Germinal center (tissue), 1 donor: ENCODE measurements at places on chromosomes 16 and 17.

DNA sequence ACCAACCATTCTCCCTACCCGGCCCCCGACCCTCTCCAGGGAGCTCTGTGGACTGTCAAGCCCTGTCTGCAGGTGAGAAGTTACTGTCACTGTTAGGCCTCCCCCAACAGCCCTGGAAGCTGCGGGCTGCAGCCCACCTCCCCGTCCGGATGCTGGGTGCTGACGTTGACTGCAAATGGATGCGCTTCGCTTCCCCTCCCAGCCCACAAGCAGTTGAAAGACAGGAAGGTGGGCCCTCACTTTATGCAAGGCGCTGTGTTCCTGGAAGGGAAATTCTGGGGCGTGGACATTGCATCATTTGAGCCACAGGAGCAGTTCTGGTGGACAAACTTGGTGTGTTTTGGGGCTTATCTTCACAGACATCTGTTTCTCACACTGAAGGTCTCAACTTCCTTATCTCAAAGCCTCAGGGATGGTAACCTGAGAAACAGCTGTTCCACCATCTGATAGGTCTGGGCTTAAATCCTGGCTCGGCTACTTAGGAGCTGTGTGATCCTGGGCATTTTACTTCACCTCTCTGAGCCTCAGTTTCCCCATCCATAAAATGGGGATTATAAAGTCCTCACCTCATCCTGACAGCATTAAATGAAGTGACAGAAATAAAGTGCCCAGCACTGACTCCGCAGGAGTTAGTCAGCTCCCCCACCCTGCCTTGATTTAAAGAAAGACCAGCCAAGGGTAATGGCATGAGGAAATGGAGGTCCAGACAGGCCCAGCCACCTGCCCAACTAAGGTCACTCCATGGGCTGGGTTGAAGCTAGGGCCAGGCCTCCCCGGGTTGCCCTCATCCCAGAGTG lies 4.6 kb upstream of the DRC7 start:
- peak; percentile 36 for DNase-seq

DNA sequence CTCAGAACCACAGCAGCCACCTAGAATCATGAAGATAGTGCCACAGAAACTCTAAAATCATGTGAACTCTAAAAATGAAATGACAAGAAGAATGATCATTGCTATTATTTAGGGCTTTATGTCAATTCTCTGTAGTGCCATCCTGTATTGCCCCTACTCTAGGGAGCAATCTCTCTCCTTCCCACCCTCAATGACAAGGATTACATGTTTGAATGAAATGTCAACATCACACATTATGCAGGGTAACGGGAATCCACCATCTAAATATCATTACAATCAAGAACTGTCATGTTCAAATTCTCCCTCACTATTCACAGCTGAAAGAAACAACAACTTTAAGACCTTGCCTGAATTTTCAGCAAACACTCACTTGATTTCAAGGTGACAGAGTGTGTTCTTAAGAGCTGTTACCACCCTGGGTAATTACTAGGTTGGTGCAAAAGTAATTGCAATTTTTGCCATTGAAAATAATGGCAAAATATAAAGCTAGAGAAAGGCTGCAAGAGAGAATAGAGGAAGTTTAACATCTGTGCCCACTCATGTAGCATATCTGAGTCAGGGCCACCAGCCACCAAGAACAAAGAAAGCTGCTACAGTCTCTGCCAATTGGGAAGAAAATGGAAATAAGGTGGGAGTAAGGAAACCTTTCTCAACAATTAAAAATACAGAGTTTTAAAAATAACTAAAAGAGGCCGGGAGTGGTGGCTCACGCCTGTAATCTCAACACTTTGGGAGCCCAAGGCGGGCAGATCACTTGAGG lies 112.8 kb upstream of the PSMD7 start:
- no peak for DNase-seq

DNA sequence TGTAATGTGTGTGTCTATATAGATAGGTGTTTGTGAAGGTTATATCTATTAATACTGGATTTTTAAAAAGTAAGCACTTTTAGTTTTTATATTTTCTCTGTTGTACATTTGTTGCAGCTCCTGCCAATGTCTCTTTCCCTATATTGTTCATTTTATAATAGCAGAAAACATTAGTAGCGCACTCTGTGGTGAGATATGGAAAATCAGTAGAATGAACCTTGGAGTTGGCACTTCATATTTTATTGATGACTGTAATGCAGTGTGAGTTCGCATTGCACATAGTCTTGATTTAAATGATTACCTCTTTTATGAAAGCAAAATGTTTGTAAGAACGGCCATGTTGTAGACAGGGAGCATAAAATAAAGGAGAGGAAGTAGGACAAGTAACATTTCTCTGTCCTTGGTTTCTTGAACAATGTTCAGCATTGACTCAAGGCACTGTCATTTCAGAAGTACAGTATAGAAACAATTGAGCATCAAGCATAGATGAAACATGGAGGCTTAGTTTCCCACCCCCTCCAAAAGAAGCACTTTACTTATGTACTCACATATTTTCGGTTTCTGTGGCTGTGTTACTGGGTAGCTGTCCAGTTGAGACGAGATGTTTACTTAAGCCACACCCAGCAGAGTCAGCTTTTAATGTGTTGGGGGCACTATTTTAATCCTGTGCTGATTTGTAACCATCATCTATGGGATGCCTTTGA lies 74.0 kb downstream of the TANC2 start:
- no peak for DNase-seq

DNA sequence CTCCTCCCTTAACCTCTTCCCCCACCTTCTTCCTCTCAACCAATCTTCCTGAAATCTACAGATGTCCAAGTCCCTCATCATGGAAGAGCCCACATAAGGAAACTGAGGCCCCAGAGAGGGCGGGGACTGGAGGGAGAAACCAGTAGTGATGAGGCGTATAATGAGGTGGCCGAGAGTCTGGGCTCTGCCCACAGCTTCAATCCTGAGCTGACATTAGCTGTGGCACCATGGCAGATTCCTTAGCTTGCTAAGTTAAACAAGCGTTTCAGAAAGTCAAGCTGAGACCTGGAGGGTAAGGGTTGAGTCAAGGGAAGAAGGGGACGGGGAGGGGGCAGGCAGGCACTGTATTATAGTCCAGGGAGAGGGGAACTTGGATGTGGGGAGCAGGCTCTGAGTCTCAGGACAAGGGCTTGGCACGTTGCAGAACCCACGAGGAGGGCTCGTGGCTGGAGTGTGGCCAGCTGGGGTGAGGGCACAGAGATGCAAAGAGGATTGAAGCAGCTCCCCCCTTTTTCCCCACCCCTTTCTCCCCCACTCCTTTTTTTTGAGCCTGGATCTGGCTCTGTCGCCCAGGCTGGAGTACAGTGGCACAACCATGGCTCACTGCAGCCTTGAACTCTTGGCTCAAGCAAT lies 13.3 kb downstream of the ARHGAP23 start:
- DNase-seq: no peak

GRCh38 chr16:54554581-54554980 lies 268.0 kb upstream of the IRX3 start:
- no peak for DNase-seq

GRCh38 chr17:80387071-80387470 lies 27.9 kb upstream of the ENDOV start:
- DNase-seq: no peak

- DNase-seq: peak; percentile 96
Observed at GRCh38 chr16:68538880-68539701, at the start of gene ZFP90. TSS of gene ZFP90 (plus strand) at chr16:68539291. CDS start at chr16:68539793, 502 bp downstream.

GRCh38 chr16:15996432-15997109 lies 47.2 kb downstream of the ABCC1 start:
- no peak for DNase-seq

- peak; percentile 68 for DNase-seq
Observed at GRCh38 chr16:89720813-89721545, at the start of the genes VPS9D1 and ZNF276. TSS of gene VPS9D1 (minus strand) at chr16:89720898. CDS start at chr16:89720861, 37 bp downstream. TSS of gene ZNF276 (plus strand) at chr16:89721537. CDS start at chr16:89721641, 104 bp downstream.

DNA sequence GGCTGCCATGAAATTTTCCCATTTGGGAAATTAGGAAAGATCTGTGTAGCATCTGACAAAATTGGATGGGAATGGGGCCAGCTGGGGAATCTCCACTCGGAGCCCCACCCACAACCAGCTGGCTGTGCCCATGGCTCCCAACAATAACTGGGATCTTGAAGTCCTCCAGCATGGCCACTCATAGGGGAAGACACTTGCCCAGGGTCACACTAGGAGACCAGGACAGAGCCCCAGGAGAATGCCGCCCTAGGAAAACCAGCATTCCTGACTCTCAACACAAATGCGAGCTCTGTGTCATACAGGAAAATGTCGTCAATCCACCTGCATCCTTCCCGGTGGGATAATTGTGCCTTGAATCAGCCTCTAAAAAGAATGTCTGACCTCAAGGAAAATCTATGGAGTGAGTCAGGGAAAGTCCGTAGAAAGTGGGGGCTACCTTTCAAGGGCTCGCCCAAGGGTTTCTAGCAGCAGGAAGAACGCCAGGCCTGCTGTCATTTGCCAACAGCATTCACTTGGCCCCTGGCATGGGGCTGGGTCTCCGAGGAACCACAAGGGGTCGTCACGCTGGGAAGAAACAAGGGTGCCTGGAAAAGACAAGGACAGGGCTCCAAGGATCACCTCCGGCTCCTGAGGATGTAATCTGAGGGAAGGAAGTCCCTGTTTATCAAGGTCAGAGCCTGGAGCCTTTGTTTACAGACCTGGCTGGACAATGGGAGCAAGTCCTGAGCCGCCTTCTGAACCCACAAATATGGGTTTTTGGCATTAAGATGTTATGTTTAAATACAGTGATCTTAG lies 15.9 kb downstream of the CDH5 start:
- no peak for DNase-seq

GRCh38 chr16:85079785-85080570 lies 32.3 kb downstream of the CIBAR2 start:
- no peak for DNase-seq

GRCh38 chr16:28317040-28317880 lies 24.9 kb downstream of the SBK1 start:
- peak; percentile 69 for DNase-seq

DNA sequence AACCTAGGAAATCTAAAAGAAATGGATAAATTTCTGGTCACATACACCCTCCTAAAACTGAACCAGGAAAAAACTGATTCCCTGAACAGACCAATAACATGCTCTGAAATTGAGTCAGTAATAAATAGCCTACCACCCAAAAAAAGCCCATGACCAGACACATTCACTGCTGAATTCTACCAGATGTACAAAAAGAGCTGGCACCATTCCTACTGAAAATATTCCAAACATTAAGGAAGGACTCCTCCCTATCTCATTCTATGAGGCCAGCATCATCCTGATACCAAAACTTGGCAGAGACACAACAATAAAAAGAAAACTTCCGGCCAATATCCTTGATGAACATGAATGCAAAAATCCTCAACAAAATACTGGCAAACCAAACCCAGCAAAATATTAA lies 52.9 kb downstream of the TTC19 start:
- no peak for DNase-seq

- DNase-seq: no peak
Observed at GRCh38 chr17:8837563-8838075, 29.9 kb downstream of the PIK3R6 start.

- DNase-seq: no peak
Observed at GRCh38 chr16:54049591-54050458, 236.8 kb downstream of the IRX3 start.
